Psoas muscle (tissue), 8 donors: ENCODE measurements at places on chromosomes 1 and 21. TPM values are rescaled to one million over a fixed set of nuclear protein-coding genes. Genes with fewer than 3 reads are reported as not detected.
A peak's percentile ranks its signal among the peaks of the same experiment; 100 is the strongest.

- no peak for DNase-seq
Observed at GRCh38 chr1:21651214-21652042, 17.7 kb downstream of the RAP1GAP start.

ESRRG gene
- polyA plus RNA-seq, result 2.8 TPM

DNA sequence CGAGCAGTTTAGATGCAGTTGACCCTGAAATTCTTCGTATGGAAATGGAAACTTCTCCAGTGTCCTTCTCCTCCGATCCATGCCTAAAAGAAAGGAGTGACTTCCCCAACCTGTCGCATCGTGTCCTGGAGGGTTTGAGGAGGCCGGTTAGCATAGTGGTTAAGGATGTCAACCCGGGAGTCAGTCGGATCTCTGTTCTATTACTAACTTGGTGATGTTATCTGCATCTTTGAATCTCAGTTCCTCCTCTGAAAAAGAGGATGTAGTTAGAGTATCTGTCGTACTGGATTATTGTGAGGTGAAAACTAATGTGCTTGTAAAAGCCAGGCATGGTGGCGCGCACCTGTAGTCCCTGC lies 684 bp downstream of the ZBTB8B start:
- DNase-seq, result no peak

TMEM51 gene
- 0.97 TPM for polyA plus RNA-seq

- no peak for DNase-seq
Observed at GRCh38 chr1:10146391-10146790, 64.0 kb upstream of the KIF1B start.

DNA sequence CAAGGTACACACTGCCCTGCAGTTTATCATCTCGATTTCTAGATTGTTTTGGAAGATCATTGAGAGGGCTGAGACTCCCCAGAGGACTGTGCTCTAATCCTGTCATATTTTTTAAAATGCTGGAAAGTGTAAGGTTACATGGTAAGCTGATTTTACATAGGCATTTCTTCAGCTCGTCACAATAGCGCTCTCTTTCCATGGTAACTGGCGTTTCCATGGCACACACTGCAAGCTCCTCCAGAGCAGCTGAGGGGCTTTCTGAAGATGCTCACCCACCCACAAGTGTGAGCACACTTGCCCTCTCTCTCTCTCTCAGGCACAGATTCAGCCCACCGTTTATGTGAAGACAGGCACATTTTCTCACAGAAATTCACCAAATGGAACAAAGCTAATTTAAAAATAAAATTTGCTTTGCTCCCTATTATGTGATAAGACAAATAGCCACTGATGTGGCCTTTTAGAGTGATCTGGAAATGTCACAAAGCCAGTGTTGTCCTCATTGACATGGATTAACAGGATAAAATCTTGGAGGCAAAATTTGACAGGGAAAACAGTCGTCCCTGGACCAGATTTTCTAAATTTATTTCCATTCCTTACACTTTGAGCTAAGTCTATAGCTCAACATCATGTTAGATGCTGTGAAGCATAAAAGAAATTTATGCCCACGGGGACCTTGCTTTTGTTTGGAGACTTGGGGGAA lies 421.5 kb downstream of the RWDD3 start:
- no peak for DNase-seq

DNA sequence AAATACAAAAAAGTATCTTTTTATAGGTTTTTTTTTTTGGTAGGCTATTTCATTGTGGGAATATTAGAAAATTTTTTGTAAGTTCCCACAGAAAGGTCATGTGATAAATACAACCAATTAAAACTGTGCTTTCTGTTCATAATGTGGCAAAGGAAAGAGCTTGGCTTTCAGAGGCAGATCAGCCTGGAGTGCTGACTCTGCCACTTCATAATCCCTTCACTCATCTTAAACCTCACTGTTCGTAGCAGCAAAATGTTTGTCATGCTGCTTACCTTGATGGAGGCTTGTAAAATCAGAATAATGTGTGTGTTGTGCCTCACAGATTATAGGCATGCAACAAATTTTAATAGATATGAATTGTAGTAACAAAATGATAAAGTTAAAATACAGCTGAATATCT lies 176.8 kb downstream of the ZP4 start:
- no peak for DNase-seq

CNKSR1 gene
- 11.0 TPM for polyA plus RNA-seq

DNA sequence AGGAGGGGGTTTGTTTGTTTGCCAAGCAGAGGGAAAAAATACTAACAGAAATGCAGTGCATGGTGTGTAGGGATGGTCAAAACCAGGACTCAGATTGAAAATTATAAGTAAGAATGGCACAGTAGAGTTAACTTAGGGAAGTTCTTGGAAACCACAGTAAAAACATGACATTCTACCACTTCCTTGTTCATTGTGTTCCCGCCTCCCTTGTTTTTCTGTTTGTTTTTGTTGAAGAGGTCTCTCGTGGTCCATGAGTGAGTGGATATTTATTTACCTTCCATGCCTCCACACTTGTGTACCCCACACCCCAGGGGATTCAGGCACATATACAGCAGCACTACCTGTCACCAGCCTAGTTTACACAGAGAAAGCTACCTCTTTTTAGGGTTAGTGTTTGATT lies 69.6 kb downstream of the OLFML2B start:
- DNase-seq, result no peak

GRCh38 chr1:202589190-202589930 lies 120.9 kb downstream of the SYT2 start:
- peak; percentile 95 for DNase-seq

SYPL2 gene
- 35.3 TPM for polyA plus RNA-seq

DNA sequence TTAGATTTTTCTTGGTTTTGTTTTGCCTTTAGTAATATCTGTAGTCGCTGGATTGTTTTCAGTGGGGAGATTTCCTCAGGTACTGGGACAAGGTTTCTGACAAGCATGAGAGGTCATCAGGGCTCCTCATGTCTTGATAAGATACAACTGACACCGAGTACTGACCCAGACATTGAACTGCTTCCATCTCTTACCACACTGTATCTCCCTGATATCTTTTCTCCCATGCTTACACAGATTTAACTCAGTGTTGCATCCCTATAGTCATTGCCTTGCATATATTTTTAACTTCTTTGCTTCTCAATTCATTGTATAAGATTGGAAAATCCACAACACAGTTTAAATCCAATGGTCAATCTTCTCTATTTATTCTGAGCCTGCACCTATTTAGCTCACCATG lies 12.4 kb upstream of the CYB5R1 start:
- no peak for DNase-seq

GRCh38 chr1:201636510-201636971 lies 97.6 kb downstream of the NAV1 start:
- DNase-seq, result no peak

FCRL6 gene
- not detected for polyA plus RNA-seq

GRCh38 chr1:207308451-207309190 lies 12.9 kb upstream of the CD55 start:
- DNase-seq, result no peak

GRCh38 chr1:83559129-83559840 lies 439.6 kb downstream of the TTLL7 start:
- DNase-seq, result no peak

LCE3C gene
- not detected for polyA plus RNA-seq

DNA sequence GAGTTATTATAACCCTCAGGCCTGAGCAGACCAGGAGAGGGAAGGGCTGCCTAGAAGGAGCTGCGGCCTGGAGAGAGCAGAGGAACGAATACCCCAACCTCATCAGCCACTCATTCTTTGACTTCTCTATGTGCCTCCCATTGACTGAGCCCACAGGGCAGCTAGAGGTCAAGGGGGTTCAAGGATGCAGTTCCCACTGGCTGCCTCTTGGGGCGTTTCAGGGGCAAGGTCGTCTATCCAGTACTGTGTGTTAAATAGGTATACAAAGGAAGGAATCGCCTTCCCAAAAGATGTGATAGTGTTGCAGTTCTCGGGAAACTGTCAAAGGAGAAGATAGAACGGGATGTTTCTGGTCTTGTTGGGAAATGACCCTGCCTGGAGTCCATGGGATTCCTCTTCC lies 250.6 kb downstream of the PRDM2 start:
- DNase-seq, result no peak

DNA sequence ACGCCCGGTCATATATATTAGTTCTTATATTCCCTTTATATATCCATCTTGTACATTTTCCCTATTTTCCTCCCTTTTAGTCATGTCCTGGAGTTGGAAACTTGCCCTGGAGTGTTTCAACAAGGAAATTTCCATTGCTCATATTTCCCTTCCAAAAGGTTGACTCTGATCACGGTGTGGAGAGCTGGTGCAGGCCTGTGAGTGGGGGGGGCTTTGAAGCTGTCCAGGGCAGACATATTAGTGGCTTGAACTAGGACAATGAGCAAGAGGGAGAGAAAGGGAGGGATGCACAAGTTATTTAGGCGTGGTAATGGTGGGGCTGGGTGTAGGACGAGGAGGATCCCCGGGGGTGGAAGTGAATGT lies 30.4 kb upstream of the TMEM61 start:
- no peak for DNase-seq

GRCh38 chr1:9399510-9400424 lies 107.1 kb downstream of the SPSB1 start:
- DNase-seq, result peak; percentile 65

GRCh38 chr1:223328566-223328965 lies 35.4 kb downstream of the SUSD4 start:
- no peak for DNase-seq

DNA sequence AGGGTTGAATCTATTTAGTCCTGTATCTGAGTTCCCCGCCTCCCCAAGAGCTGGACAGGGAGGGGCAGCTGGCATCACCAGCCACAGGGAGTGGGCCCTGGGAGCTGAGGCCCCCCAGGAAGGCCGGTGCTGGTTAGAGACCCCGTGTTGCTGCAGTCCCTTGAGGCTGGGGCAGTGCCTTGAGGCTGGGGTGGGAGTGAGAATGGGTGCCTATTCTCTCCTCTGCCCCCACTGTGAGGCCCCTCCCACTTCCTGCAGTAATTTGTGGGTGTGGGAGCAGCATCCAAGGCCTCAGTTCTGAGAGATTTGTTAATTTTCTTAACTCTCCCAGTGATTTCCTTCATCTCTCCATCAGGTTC lies 2.5 kb upstream of the TRAPPC3 start:
- DNase-seq, result no peak

DNA sequence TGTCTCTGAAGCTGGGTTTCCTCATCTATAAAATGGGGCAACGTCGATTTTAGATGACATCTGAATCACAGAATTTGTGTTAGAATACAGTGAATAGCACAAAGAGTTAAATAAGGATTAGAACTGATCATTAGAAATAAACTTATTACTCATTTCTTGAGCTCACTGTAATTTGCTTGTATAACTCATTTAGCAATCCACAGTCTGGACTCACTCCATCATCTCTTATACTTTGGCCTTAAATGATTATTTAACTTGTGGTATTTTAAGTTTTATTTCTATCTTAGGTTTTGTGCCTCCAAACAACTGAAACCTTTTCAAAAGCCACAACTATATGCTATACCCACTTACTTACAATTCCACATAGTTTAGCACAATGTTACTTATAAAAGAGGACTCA lies 128.0 kb downstream of the CDC42BPA start:
- no peak for DNase-seq

GRCh38 chr1:44261962-44262361 lies 48.7 kb downstream of the DMAP1 start:
- DNase-seq, result no peak

DNA sequence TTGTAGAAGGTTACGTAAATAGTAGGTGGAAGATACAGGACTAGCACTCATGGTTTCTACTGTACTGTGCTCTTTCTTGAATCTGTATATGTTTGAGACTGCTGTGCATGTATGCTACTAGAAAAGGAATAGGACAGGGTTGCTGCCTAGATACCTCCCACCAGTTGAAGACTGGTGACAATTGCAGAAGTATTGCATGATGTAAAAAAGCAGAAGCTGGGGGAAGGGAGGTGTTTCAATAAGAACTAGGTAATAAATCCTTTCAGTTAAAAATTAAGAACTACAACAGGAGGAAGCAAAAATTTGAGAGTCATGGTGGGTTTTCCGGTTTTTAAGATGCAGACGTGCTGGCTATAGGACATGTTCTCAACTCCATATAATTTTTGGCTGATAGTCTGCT lies 88.1 kb downstream of the CCDC30 start:
- no peak for DNase-seq
